Mammary microvascular endothelial cell (primary cell): ENCODE measurements at places on chromosomes 2 and 18. TPM values are rescaled to one million over a fixed set of nuclear protein-coding genes. Genes with fewer than 3 reads are reported as not detected.

Gene LRATD1
- total RNA-seq = 2.3 and 3.8 TPM in 2 replicates

Gene DUSP19
- 3.1 and 4.5 TPM in 2 replicates for total RNA-seq

Gene ANKRD62
- total RNA-seq = not detected in 2 replicates

Gene COBLL1
- 17.7 and 17.9 TPM in 2 replicates for total RNA-seq

Gene PPP1R1C
- 0.27 and 3.0 TPM in 2 replicates for total RNA-seq

Gene PROM2
- total RNA-seq = under 0.01 TPM in 1 of 2 replicates, not detected in the other

Gene ACTR2
- 98.9 and 101 TPM in 2 replicates for total RNA-seq

Gene MLPH
- total RNA-seq = not detected in 2 replicates

Gene IL1A
- total RNA-seq = 4.9 and 5.5 TPM in 2 replicates

Gene DES
- not detected in 2 replicates for total RNA-seq
